ENCODE measurements at places on chromosomes 2 and 18.
A peak's percentile ranks its signal among the peaks of the same experiment; 100 is the strongest.

- no peak for DNase-seq
Observed at GRCh38 chr2:129192117-129192516, 787.3 kb upstream of the RAB6C start.

DNA sequence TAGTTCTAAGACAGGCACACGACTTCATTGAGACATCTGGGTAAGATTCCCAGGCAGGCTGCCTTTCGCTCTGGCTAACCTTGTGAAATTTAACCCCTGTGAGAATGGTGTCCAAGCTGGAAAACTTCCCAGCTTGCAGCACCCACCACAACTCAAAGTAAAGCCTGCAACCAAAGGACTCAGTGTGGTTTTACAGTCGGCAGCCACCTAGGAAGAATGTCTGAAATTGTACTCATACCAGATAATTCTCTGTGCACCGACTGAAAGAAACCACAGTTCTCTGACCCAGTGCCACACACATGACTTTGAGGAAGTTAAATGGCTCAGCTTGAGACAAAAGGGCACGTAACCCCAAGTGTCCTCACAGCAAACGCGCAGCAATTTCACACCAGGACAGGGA, 125.7 kb downstream of the RBMS1 start:
- DNase-seq, result no peak

- DNase-seq, result no peak
Observed at GRCh38 chr2:63435070-63435469, 153.2 kb downstream of the WDPCP start.

DNA sequence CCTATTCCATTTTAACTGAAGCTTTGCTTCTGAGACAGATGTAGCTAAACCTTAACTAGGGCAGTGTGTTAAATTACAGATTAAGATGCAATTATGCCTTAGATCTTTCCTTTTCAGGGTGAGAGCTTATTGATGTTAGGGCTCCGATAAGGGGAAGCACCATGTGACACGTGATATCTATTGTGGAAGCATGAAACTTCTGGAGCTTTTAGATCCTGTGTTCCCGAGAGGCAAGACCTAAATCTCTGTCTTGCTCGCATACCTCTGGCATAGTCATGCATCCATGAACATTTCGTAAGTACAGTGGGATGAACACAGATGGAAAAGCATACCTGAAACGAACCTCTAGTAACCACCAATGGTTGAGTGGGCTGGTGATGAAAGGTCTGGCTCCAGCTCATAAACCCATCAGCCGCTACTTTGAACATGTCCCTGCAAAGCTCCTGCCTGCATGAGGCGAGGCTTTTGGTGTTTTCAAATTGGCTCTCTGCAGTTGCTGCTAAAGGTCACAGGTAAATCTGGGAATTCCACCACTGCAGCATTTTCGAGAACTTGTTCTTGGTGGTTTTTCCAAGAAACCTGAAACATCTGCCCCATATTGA, 3.7 kb upstream of the NRP2 start:
- no peak for DNase-seq

- peak; percentile 52 for DNase-seq
Observed at GRCh38 chr2:201233192-201233811, 27.0 kb upstream of the CASP8 start.

GRCh38 chr2:1990724-1991123, 246.4 kb upstream of the PXDN start:
- peak; percentile 75 for DNase-seq
